Right renal cortex interstitium (tissue), 3 donors: ENCODE measurements at places on chromosomes 5 and 9.

DNA sequence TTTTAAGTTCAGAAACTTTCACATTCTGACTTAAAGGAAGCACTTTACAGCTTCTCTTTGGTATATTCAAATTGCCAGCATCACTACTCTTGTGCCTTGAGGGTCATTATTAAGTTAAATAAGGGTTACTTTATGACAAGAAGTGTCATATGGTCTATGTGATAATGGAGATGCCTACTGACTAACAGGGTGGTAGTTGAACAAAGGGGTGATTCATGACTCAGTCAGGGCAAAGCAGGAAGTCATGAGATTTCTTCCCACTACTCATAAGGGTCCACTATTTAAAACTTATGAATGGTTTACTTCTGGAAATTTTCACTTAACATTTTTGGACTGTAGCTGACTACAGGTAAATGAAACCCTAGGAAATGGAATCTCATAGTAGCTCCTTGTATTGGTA, 938.3 kb upstream of the PTPRD start:
- DNase-seq: no peak

- no peak for DNase-seq
These were observed 24.1 kb downstream of the PSAT1 start for GRCh38 chr9:78320875-78321496.

- DNase-seq: no peak
These were observed 12.7 kb downstream of the PCDHAC2 start for GRCh38 chr5:140978983-140979382.

DNA sequence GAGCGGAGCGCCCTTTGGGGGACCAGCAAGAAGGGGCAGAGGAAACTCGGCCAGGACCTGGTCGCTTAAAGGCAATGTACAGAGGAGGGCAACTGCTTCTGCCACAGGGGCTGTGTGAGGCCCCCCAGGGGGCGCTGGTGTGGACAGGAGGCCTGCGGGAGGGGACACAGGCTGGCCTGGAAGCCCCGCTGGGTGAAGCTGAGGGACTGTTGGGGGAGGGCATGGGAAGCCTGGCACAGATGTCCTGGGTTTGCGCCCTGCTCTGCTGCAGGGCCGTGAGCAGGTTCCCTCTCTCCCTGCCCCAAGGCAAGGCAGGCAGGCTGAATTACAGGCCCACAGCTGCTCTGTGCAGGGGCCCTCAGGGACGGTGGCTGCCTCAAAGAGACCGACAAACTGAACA, 5.4 kb downstream of the MED22 start:
- DNase-seq: no peak

DNA sequence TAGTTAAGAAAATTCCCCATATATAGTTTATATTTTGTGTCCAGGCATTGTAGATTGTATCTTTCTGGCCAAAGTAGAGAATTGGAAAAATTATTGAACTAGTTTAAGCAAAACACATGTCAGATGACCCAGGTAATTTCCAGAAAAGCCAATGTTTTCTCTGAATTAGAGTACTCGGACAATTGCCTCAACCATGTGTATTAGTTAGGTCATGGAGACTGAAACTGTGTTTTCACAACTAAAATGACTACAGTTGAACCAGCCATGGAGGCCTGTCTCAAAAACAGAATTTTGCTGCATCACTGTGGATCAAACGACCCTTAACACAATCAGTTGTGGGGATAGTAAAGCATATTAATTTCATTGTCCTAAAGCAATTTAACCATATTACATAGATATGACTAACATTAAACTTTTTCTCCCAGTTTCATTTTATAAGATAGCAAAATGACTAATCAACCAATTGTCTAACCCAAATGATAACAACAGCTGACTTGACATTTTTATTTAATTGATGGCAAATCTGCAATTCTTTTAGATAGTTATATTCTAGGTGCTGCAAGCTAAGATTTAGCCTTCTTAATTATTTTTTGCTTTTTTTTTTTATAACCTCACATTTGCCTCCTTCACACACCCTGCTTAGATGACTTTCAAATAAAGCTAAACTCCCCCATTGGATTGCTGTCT, 39.2 kb upstream of the SPDL1 start:
- no peak for DNase-seq

DNA sequence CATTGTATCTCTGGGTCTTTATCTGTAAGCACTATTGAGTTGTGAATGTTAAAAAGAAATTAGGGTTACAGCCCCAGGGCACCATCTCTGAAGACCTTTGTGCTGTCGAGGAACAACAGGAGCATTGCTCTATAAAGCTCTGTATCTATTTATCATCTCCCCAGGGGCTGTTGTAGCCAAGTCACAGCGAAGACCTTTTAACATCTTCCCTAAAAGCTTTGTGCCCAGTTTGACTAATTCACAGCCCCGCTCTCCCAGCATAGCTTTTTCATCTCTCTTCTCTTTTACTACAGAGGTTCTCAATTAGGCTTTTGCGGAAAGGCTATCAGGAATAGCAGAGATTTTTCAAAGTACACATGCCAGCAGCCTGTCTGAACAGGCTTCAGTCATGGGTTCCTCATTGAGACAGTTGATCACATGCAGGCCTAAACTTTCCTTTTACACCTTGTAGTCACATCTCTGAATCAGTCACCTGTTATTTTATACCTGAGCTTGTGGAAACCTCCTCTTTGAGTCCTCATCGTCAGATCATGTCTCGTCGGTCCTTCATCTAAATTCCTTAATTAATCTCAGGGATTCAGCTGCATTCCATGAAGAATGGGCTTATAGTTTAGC, 140.5 kb downstream of the NPR3 start:
- DNase-seq: no peak

- no peak for DNase-seq
These were observed 412.1 kb downstream of the CYLC2 start for GRCh38 chr9:103407260-103407659.

- no peak for DNase-seq
These were observed 2.8 kb upstream of the STOML2 start for GRCh38 chr9:35105571-35106342.

DNA sequence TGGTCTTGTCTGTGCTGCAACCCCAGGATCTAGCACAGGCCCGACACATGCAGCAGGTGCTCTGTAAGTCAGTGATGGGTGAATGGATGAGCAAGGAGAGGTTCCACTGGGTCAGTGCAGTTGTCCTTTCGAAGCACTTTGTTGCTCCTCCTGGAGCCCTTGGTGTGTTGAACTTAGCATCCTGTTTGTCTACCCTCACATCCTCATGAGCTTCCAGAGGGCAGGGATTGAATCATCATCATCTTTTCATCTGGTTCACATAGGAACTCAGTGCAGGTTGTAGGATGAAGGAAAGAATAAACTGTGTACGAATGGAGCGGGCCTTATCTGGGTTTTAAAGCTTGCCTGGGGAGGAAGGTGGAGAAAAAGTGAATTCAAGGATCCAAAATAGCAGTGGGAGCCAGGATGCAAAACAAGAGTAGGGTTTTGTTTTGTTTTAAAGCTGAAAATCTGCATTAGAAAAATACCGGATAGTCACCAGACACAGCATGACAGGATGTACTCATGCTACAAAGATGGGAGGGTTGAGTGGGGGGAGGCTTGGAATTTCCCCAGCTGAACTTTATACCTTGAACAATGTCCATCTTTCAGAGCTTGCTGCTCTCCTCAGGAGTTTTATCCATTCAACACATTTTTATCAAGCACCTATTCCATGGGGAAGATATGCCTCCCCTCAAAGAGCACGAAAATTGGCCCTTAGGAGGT, 55.8 kb downstream of the PTTG1 start:
- no peak for DNase-seq

DNA sequence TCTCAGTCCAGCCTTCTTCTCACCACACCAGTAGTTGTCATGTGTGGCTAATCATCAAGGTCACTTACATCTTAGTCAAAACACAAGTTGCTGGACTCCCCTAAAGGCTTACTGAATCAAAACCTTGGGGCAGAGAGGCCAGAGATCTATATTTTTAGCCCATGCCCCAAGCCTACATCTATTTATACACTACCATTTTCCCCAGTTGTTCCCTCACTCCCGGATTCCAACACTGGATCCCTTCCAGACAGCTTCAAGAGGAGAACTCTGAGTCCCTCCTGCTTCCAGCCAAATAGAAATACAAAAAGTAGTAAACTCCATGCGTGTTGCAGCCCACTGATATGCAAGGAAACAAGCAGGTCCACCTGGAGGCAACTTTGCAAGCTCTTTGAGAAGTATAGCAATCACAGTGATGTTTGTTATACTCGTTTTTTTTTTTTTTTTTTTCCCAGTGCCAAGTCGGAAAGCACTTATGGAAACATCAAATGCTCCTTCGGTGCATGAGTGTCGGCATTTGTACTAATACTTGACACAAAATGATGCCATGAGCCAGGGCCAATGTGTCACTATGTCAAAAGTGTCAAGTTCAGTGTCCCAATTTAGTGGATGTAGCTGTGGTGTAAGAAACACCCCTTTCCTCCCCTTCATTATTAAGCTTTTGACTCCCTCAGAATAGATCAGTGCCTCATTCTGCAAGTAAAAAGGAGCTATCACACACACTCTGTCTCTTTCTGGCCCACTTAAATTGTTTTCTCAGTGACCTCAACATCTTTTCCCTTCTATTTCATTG, 594.2 kb upstream of the SGCD start:
- DNase-seq: no peak

DNA sequence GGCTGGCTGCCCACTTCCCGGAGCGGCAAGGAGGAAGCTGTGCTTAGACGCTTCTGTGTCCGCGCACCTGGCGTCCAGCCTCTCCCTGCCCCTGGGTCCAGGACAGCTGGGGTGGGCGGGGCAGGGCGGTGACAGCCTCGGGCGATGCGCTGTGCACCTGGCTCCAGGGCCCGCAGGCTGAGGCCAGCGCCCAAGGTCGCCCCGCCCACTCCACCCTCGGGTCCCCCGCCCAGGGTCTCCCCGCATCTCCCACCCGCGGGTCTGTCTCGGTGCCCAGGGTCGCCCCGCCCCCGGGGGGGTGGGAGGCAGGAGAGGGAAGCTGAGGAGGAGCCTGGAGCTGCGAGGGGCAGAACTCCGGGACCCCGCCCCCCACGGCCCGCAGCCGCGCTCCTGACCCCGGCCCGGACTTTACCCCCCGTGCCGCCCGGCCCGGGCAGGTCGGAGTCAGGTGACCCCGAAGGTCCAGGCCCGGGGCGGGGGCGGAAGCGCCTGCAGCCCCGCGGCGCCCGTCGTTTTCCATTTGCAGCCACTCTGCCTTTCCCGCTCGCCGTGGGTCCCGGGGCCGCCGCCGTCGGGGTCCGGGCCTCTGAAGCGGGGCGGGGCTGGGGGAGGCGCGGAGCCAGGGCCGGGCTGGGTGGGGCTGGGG, at the start of gene ENTPD8:
ENTPD8 (minus strand) TSS at position 69 of the 646 bp plus-strand sequence. CDS start 3,072 bp downstream, outside the sequence.
- no peak for DNase-seq

- no peak for DNase-seq
These were observed 64.5 kb upstream of the ADAMTS2 start for GRCh38 chr5:179409806-179410205.

DNA sequence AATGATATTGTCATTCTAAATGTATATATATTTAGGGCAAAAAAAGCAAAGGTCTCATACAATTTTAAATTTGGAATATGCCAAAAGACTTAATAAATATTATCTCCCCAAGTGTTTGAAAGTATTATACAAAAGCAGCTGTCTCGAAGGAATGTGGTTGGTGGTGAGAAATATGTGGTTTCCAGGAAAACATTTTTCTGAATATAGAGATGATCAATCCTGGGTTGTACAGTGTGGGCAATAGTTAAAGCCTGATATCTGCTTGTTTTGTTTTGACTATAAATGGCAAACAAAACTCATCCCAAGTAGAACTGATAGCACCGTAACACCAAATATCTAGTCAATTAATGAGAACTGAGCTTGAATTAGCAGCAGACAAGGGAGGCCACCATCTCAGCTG, 391.8 kb upstream of the CD180 start:
- DNase-seq: no peak

DNA sequence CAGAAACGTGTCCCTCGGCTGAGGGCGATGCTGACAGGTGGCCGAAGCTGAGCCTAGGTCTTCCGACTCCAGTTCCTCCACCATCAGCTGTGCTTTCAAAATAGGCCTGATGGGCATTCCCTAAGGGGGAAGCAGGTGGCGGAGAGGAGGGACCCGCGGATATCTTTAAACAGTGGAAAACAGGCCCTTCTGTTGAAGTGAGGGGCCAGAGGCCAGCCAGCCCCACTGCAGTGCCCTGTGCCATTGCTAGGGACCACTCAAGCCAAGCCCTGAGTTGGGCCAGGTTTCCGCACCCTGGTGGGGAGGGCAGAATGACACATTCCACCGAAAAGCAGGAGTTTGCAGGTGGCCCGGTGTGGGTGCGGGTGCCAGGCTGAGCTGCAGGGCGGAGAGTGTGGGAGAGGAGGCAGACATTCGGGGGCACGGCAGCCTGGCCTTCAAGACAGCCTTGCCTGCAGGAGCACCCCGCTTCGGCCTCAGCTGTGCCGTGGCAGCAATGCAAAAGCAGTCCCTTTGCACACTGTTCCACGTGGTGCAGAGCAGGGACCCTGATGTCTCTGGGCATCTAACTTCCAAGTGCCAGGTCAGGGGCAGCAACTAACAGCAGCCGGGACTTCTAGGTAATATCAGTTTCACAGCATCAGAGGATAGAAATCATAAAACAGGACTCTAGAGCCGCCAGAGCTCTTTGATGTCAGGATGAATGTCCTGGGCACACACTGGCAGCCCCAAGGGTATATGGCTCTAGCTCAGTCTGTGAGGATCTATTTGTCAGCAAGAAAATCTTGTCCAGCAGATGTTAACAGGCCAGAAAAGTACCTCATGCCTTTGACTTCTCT, 17.2 kb downstream of the HNRNPH1 start:
- DNase-seq: no peak

- DNase-seq: no peak
These were observed 12.5 kb downstream of the MRPS27 start for GRCh38 chr5:72307573-72307967.

DNA sequence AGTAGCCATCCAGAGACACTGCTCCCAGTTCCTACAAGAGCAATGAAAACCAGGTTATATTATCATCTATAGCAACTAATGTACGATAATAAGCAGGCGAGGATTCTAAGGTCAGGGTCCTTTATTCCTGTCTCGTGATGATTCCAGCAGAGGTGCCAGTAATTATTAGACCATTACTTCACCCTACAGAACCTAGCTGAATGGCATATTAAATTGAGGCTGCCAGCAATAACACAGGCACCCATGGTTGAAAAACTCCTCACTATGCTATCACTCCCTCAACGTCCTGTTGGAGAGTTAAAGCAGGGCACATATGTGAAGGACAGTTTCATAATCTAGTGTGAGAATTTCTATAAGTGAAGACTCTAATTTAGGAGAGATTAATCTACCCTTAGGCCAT, 29.7 kb downstream of the DCAF12 start:
- no peak for DNase-seq

- no peak for DNase-seq
These were observed 422.7 kb upstream of the PAPPA start for GRCh38 chr9:115730845-115731244.

- no peak for DNase-seq
These were observed 14.3 kb downstream of the RASGEF1C start for GRCh38 chr5:180194410-180195345.
